ENCODE measurements at places on chromosomes 2 and 18.

DNA sequence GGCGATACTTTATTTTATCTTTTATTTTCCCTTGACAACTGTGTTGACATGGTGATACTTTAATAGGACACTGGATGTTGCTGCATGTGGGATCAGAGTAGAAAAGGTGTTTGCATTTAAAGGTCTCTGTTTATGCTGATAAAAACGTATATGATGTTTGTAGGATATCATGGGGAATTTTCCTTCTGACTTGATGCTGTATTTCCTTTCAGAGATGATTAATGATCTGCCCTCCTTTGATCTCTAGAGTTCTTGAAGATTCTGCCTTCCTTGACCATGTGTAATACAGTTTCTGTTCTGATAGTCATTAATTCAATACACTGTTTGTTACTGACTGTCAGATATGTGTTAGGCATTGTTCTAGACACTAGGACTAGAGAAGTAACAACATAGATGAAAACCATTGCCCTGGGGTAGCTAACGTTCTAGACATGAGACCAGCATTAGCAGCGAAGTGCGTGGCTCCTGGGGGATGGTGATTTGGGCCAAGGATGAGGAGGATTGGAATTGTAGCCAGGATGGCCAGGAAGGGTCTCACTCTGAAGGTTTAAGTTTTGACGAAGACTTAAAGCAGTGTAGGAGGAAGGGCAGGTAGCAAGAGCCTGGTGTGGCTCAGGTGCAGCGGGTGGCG is 2.8 kb downstream of the ATG4B start:
- DNase-seq, result no peak

DNA sequence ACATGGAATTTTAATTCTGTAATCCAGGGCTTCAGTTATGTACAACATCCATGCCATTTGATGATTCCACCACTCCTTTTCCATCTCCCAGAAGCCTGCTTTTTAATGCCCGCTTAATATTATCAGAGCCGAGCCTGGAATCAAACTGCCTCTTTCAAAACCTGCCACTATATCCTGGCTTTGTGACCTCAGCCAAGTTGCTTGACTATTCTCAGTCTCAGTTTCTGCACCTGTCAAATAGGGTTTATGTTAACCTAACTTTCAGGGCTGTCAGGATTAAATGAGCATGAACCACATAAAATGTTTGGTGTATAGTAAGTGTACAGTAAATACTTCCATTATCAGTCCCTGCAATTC is 108.7 kb downstream of the XRCC5 start:
- DNase-seq, result no peak

DNA sequence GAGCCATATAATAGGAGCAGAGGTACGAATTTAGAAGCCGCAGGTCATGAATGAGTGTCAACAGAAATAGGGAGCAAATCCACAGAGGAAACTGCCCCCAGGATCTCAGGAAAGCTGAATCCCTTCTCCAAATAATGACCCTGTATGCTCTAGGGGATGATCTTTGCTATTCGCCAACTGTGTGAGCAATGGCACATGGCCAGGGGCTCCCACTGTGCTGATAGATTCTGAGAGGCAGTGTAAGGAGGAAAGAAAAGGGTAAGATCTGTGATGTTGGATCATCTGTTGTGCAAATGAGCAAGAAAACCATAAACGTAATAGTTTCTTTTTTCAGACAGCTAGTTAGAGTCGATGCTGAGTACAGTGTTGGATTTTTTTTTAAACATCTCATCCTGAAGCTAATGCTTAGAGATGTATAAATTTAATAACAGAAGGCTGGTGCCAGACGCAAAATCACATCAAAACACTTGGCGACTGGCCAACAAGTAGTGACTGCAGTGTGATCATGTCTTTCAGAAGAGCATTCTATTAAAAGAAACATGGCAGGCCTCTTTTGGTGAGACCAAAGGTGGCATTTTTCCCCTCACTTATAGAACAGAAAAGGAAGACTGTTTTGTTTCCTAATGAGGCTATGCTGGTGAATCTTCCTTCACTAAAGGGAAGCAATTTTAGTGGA is 77.4 kb downstream of the ABCA12 start:
- no peak for DNase-seq

GRCh38 chr2:173922760-173923159 is 42.4 kb downstream of the SP3 start:
- DNase-seq, result no peak

DNA sequence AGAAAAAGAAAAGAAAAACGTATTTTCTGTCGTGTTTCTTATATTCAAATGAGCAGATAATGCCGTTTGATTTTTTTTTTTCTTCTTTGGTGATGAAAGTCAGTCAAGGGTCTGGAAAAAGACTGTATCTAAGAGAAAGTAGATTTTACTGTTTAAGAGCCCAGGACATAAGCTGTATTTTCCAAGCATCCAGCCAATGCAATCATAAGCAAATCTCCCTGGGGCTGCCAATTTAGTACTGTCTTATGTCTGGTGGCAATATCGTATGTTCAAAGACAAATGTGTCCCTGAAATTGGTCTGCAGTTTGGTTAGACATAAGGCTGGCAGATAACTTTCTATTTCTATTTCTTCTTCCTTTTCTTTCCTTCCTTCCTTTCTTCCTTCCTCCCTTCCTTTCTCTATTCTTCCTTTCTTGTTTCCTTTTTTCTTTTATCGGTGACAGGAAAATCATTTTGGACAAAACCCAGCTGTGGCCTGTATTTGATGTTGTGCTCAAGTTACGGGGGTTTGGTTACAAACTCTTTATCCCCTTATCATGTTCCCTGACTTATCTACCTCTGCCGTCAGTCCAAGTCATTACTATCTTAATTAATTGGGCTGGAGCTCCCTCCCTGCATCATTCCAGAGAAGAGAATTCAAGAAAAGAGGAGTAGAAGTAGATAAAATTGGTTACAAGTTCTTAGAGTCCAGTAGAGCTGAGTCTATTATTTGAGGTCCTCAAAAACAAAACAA is 683.4 kb upstream of the FSHR start:
- DNase-seq, result no peak

GRCh38 chr2:231294571-231295362 is 96.3 kb downstream of the ARMC9 start:
- DNase-seq, result no peak

DNA sequence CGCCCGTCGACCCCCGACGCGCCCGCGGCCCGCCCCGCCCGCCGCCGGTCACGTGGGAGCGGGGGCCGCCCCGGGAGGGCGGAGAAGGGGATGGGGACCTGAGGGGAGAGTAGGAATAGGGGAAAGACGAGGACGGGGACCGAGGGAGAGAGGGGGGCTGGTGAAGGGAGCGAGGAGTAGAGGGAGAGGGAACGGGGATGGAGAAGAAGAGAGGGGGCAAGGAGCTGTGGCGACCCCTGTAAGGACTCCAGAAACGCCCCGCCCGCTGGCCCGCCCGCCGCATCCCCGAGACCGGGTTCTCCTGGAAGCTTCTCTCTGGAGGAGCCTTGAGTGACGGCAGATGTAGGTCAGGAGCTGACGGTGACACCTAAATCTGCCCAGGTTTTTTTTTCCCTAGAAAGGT is 615 bp downstream of the ADNP2 start:
- DNase-seq, result no peak

DNA sequence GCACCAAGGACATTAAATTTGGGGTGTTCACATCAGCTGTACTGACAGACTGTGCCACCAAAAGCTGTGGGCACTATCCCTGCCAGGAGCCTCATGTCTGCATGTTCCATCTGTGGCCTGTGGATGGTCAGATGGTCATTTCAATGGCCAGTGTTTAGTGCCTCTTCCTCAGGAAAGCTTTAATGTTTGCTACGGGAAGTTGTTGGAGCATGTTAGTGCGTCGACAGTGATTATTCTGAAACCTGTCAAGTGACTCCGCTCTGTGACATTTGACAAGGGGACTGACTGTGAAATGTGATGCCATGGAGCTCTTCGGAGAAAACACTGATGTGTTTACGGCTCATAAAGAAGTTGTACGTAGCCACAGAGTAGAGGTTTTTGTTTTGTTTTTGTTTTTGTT is 18.7 kb upstream of the RGPD4 start:
- no peak for DNase-seq

DNA sequence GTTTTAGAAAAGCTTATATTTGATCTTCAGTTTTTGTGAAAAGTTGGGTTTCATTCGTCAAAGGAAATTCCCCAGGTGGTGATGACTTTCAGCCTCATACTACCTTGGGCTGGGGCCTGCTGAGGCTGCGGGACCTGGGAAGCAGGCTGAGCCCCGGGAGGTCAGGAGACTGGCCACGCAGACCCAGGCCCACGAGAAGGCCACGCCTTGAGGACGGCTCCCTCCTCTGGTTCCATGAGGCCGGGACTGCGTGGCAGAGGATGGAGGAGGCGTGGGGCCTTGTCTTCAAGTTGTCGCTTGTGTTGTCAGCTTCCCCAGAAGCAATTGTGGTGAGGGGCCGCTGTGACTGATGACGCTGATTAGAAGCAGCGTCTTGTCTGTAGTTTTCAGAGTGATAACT is 11.8 kb downstream of the CNDP2 start:
- DNase-seq, result no peak

DNA sequence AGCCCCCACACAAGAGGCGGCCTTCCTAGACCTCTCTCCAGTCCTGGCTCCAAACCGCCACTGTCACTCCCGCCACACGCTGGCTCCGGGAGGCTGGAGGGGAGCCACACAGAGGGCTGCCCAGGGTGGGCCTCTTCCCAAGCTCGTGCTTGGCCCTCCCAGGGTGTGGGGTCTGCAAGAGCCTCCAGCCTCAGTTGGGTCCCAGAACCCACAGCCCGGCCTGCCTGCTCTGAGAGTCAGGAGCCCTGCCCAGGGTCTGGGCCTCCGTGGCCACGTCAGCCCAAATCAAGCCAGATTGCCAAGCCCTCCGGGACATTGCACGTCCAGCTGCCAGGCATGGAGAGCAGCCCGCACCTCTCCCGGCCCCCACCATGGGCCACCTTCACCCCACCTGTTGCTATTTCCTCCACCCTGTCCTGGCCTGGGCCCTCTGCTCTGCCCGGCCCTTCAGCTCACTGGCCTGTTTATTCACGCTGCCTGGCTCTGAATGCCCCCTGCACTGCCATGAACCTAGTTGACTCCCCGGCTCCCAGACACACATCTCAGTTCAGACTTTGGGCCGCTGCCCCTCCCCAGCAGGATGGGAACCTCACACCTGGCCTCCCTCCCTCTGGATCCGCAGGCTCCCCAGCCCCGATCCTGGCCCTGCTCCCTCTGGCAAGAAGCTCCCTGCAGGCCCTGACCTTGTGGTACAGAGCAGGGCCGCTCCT is 61.0 kb downstream of the BIN1 start:
- no peak for DNase-seq

- no peak for DNase-seq
Observed at GRCh38 chr2:142880279-142880678, 2.8 kb downstream of the KYNU start.

DNA sequence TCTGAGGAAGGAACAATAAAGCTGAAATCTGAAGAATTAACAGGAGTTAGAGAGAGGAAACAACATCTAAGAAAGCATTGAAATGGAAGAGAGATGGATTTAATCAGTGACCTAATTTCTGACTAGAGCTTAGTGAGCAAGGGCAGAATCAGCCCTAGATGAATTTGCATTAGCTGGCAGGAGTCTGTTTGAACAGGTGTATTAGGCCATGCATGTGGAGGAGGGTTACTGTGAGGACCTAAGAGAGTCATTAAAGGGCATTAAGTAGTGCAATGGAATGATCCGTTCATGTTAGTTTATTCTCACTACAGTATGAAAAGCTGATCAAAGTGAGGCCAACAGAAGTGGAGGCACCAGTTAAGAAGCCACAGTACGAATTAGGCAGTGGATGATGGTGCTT is 285.3 kb downstream of the GRB14 start:
- DNase-seq, result no peak

DNA sequence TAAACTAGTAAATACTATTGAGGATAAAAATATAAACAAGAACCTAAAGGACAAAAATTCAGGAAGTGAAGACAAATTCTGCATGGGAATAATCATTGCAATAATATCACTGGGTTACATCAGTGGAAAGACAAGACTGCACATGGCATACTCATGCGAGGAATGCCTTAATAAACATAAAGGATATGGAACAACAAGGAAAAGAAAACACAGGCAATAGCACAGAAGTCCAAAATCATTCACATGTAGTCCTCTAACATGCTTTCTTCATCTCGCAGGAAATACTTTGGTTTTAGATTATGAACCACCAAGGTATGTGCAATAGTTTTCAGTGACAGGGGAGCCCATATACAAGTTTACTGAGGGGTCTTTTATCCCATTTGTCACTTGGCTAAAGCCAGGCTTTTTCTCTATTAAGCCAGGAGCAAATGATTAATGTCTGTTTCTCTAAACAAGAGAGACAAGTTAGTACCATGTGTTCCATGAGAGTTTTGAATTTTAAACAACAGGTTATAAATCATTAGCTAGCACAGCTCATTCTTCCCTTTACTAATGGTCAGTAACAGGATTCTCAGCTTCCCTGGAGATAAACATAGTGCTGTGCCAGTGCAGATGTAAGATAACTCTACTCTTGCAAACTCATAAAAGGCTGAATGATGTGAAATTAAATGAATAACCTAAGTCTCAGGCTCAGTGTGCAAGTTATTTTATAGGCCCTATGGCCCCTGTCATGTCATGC is 353.6 kb upstream of the FSIP2 start:
- no peak for DNase-seq

DNA sequence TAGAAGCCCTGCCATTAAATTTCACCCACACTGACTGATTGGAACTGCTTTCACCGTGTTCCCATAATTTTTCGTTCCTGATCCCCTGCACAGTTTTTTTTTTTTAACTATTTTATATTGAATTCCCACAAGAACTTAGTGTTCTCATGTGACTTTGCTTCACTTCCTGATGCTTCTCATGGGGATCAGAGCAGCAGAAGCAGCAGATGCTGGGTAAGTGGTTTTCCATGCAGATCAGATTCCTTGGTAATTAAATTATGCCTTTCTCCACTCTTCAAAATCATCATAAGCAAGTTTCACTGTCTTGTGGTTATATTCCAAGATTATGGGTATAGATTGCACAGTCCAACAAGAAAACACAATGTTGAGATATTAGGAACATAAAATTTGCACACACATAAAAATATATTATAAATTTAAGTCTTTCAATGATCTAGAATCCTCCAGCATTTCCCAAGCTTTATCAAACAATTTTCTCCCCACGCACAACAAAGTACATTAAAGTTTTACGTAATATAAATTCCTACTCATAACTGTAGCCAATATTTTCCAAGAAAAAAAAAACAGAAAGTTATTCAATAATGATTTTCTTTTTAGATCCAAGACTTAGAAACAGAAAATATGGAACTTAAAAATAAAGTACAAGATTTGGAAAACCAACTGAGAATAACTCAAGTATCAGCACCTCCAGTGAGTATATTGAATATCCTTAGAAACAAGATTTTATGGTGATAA is 277.9 kb downstream of the GULP1 start:
- no peak for DNase-seq

GRCh38 chr2:192828947-192829346 is 634.2 kb upstream of the TMEFF2 start:
- DNase-seq, result no peak

Data from CD4-positive, alpha-beta T cell treated with Interferon gamma for 1 hour (primary cell).